ENCODE measurements at places on chromosomes 6 and 20.

- no peak for DNase-seq
Observed at GRCh38 chr6:150710236-150710635, 110.6 kb downstream of the PLEKHG1 start.

- DNase-seq = no peak
Observed at GRCh38 chr20:1654996-1655395, 2.6 kb downstream of the SIRPG start.

DNA sequence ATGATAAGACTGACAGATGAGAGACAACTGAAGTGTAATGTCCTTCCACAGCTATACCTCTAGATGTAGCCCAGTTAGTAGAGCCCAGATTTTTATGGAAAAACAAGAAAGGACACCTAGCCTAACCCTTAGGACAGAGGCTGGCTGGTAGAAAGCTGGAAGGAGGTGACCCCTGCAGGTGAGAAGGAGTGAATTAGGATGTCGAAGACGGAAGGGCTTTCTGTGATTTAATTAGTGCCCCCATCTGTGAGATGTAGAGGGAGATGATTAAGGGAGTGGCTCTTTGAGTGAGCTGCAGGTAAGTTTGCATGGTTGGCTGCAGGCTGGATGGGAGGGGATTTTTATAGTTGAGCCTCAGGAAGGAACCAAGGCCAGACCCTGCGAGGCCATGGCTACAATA, 82.8 kb downstream of the GFRA4 start:
- DNase-seq = no peak

DNA sequence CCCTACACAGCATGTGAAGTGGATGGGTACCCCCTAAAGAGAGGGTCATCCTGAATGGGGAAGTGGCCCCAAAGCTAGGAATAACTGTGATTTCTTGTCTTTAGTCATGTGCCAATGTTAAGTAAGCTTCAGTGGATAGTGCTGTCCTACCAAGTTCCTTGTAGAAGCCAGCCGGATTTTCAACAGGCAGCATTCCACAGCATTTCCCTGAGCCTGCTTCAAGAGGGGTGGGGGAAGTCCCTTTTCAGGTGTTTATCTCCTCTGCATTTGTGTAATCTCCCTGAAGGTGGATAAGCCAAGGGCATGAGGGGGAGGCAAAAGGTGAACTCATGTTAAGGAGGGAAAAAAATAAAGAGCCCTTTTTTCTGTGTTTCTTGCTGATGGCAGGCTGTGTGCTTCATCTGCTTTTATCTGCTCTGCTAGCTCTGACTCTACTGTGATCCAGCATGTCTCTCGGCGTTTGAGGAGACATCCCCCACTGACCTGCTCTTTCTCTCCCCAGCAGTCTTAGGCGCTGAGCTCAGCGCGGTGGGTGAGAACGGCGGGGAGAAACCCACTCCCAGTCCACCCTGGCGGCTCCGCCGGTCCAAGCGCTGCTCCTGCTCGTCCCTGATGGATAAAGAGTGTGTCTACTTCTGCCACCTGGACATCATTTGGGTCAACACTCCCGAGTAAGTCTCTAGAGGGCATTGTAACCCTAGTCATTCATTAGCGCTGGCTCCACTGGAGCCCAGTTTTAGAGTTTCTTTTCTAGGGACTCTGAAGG, 1.9 kb downstream of the EDN1 start:
- no peak for DNase-seq

DNA sequence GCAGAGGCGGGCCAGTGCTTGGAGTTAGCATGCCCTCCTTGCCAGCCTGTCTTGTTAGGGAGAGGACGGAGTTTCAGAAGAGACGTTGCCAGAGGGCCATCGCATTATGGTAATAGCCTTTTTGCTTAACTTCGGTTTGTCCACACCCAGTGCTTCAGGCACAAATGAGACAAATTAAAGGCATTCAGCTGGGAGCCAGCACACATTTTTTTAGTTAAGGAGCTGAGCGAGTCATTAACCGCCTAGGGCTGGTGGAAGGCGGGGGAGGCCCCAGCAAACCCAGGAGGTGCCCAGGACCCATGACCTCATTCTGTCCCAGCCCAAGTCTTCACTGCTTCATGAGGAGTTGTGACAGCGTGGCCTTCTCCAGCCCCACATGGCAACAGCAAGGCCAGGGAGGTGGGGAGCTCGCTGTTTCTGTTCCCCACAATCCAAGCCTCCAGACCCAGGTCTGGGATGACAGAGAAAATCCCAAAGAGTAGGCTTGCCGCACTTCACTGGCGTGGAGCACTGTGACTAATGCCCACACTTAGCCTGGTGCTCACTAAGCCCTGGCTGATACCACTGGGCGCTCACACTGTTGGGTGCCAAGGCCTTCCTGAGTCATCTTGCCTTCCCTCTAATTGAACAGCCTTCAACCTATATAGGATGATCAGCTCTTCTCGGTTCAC, 237.1 kb downstream of the ANKRD60 start:
- no peak for DNase-seq

DNA sequence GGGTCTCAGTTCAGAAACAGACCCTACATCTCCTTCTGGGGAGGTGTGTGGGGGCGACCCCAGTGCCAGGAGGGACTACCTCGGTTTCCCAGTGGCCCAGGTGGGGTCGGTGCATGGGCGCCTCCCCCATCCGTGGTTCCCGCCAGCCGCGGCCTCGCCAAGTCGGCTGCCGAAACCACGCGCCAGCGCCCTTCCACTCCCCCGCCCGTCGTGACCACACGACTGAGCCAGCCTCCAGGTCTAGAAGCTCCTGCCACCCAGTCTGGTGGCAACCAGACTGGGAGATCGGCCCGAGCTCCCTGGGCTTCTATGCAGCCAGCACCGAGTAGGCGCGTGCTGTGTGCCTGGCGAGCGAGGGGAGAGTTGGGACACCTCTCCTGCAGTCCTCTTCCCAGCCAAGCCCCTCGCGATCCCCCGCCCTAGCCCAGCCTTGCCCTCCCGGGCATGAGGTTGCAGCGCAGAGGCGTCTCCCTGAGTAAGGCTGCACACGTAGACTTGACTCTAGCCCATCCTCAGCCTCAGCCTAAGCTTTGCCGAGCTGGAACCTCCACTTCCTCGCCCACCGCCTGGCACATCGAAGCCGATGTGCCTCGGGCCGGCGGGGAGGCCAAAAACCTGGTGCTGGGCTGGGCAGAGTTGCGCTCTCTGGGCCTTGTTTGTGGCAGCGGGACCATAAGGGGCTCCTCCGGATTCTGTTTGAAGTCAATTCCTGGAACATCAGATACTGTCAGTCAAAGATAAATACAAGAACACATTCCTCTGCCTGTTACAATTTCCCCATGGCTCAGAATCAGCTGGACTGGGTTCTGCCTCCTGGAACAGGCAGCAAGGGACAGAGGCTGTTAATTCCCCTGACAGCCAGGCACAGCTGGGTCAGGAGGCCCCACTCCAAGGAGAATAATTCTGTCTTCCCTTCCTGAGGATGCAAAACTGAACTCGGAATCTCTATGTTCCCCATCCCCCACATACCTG, 1.5 kb upstream of the CPNE5 start:
- DNase-seq = peak; percentile 18

GRCh38 chr6:3962291-3963280, 113.4 kb downstream of the FAM50B start:
- DNase-seq = no peak

DNA sequence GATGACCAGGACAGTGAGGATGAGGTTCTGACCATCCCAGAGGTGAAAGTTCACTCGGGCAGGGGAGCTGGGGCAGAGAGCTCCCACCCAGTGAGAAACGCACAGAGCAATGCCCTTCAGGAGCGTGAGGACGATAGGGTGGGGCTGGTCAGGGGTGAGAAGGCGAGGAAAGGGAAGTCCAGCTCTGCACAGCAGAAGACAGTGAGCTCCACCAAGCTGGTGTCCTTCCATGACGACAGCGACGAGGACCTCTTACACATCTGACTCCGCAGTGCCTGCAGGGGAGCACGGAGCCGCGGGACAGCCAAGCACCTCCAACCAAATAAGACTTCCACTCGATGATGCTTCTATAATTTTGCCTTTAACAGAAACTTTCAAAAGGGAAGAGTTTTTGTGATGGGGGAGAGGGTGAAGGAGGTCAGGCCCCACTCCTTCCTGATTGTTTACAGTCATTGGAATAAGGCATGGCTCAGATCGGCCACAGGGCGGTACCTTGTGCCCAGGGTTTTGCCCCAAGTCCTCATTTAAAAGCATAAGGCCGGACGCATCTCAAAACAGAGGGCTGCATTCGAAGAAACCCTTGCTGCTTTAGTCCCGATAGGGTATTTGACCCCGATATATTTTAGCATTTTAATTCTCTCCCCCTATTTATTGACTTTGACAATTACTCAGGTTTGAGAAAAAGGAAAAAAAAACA, 16.6 kb upstream of the SLC22A1 start:
- DNase-seq = no peak

DNA sequence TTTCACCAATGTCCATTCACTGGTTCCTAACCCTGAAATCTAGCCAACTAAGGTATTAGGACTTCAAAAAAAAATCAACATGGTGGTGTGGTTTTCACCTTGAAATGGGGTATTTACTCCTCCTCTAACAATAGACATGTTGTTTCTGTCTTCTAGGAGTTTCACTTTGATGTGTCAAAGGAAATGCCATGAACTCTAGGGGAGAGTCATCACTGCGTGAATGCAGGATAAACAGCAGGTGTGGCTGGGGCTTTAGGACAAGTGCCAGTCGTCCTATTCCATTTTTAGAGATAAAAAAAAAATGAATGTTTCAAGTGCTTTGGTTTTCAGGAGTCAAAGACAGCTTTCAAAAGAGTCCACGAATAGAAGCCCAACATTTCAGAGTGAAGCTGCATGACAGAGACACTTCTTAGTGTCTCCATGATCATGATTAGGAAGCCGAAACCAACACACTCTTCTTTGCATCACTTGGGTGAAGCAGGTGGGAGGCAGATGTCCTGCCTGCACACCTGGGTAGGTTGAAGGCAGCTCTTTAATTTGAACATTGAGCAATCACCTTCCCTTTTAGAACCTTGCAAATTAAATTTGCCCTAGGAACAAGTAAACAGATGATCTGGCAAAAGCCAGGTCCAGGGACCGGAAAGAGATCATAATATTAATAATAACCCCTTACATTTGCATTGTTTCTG, 328.5 kb upstream of the PRDM1 start:
- DNase-seq = no peak

- no peak for DNase-seq
Observed at GRCh38 chr6:146581968-146582367, 16.8 kb upstream of the ADGB start.

GRCh38 chr6:52251113-52251512, 6.8 kb upstream of the IL17F start:
- no peak for DNase-seq

- DNase-seq = no peak
Observed at GRCh38 chr6:12866422-12867029, 150.0 kb downstream of the PHACTR1 start.

- DNase-seq = no peak
Observed at GRCh38 chr6:145235207-145235606, 500.1 kb downstream of the EPM2A start.

DNA sequence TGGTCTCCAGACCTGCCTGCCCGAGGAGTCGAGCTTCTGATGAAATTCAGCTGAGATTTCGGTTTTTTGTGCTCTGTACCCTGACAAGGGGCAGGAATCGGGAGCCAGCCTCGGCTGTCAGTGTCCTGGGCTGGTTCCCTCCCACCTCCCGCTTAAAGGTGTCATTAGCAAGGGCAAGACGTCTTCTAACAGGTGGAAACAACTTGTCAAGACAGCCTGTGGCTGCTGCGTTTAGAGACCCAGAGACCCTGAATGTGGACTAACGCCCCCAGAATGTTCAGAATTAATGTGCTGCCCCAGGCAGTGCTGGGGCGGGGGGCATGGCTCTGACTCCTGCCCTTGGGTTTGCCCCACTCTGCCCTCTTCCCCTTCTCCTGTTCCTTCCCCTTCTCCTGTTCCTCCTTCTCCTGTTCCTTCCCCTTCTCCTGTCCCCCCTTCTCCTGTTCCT, 69.7 kb downstream of the PHACTR3 start:
- no peak for DNase-seq

DNA sequence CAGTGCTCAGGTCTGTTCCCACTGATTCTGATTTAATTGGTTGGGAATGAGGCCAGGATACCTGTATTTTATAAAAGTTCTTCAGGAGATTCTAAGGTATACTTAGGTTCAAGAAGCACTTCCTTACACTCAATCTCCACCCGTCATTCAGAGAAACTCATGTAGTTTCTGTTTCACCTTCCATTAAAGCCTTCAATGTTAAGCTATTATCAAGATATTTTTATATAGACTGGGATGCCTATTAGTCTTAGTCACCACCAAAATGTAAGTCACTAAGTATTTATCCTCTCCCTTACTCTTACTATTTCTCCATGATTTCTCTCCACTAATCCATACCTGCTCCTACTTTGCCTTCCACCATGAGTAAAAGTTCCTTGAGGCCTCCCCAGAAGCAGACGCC, 38.1 kb upstream of the GCLC start:
- DNase-seq = no peak

DNA sequence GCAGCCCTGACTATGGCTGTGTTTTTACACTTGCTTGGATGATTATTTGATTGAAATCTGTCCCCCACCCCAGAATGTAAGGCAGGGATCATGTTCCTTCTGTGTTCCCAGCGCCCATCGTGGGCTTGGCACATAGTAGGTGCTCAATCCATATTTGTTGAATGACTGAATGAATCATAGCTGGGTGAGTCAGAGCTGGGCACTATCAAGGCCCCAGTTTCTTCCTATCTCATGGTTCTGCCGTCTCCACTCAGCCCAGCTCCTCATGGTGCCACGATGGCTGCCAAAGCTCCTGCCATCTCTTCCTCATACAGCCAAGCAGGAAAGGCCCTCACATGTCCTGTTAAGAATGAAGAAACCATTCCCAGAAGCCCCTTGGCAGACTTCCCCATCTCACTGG, 29.0 kb downstream of the CEBPB start:
- no peak for DNase-seq

DNA sequence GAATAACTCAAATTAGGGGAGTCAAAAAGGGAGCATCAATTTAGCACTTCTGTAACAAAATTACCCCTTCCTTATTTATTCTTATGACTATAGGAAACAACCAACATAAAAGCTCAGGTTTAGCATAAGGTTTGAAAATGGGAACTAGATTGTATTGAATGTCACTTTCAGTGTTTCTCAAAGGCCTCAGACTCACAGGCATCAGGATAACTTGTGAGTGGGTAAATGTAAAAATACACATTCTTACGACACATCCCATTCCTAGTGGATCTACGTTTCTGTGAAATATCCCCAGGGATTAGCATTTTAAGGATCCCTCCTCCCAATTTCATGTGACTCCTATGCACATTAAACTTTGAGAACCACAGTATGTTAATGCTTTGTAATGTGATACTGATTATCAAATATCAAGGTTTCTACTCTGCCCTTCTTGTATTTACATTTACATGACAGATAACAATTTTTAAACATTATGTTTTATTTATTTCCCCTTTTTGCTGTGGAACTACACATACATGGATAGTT, 114.8 kb downstream of the HS3ST5 start:
- DNase-seq = no peak

- no peak for DNase-seq
Observed at GRCh38 chr6:84026721-84027164, 6.8 kb upstream of the MRAP2 start.

- DNase-seq = no peak
Observed at GRCh38 chr6:34241351-34242215, 4.9 kb downstream of the HMGA1 start.

All from stimulated activated naive CD8-positive, alpha-beta T cell treated with anti-CD3 and anti-CD28 coated beads, Interleukin-15, amount 100 ng/mL, for 72 hours (primary cell).